ENCODE measurements at places on chromosomes 3 and 15. TPM values are rescaled to one million over a fixed set of nuclear protein-coding genes. Genes with fewer than 3 reads are reported as not detected.

The JMJD7 gene
- total RNA-seq: 5.9 TPM

The IGSF10 gene
- total RNA-seq: 0.15 TPM

The CCR1 gene
- total RNA-seq: not detected

The FBXO40 gene
- not detected for total RNA-seq

The AGTR1 gene
- total RNA-seq: 2.8 TPM

The IL17RD gene
- 2.0 TPM for total RNA-seq

The CTDSPL2 gene
- total RNA-seq: 44.9 TPM

The BNIP2 gene
- 58.2 TPM for total RNA-seq

The LYZL4 gene
- total RNA-seq: not detected

The LNP1 gene
- total RNA-seq: 3.2 TPM

The OSTN gene
- not detected for total RNA-seq

The COL8A1 gene
- total RNA-seq: 84.6 TPM

The LRRN1 gene
- 0.17 TPM for total RNA-seq

The ERICH6 gene
- total RNA-seq: not detected

The LSMEM2 gene
- total RNA-seq: not detected

The KBTBD13 gene
- not detected for total RNA-seq

The RAB6B gene
- 0.34 TPM for total RNA-seq

The CDC25A gene
- total RNA-seq: 16.5 TPM

The SMCO1 gene
- total RNA-seq: 0.34 TPM

The HAUS2 gene
- total RNA-seq: 65.0 TPM

The CCR2 gene
- not detected for total RNA-seq

The EPHA3 gene
- total RNA-seq: 0.15 TPM

The RFTN1 gene
- total RNA-seq: 19.3 TPM

The C3orf22 gene
- not detected for total RNA-seq

The GPR149 gene
- not detected for total RNA-seq

Measured in bronchus fibroblast of lung (primary cell).